ENCODE measurements at places on chromosomes 5 and 9.

DNA sequence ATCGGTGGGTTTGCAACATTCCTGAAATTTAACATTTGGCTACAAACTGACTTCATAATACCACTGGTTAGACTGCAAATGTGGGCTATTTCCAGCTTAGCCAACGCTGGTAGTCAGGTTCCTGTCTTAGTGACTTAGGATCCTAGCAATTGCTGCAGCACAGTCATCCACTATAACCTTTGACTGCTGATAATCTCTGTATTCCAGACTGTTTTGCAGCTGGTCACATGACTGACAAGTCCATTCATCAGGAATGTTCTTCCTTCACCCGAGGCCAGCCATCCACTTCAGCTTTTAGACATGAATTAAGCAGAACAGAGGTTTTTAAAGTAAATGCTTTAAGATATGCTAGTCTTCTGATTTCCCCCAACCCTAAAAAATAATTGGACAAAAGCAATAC lies 425.9 kb upstream of the MPDZ start:
- no peak for DNase-seq

DNA sequence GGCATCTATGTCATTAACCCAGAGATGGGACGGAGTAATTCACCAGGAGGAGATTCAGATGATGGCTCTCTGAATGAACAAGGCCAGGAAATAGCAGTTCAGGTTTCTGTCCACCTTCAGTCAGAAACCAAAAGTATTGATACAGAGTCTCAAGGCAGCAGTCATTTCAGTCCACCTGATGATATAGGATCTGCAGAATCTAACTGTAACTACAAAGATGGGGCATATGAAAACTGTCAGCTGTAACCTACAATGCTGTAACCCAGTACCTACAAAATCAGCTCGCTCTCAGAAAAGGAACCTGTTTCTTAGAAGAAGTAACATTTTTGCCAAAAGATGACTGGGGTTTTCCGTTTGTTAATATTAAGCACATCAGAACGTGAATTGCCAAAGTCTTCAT lies 14.7 kb downstream of the MFAP3 start:
- DNase-seq, result no peak

- DNase-seq, result no peak
These were observed 19.4 kb downstream of the S1PR3 start for GRCh38 chr9:89010526-89011111.

- no peak for DNase-seq
These were observed 290.6 kb upstream of the PANK3 start for GRCh38 chr5:168869615-168870227.

DNA sequence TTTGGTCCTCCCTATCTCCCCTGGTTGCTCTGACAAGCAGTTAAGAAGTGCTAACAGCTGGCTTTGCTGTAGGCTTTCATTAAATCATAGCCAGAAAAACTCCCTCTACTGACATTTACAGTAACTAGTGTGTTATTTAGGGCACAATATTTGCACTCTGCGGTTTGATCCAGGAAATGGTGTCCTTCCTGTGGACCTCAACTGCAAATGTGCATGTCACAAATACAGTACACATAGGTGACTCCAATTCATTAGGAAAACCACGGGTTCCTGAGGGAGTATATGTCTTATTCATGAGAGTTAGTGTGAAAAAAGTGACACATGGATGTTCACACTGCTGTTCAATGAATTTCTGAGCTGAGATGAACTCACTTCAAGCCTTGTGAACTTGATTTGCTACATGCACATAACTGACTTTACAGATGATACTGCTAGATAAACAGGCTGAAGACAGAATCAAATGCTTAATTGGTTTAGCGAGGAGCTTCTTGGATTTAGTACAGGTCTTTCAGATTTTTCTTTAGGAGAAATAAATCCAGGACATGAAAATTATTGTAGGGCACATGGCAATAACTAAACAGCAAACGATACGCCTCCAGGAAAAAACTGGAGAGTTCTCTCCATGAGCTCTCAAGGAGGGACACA lies 281.5 kb downstream of the EFNA5 start:
- DNase-seq, result no peak

- no peak for DNase-seq
These were observed 286.2 kb downstream of the MCTP1 start for GRCh38 chr5:94998670-94999069.

GRCh38 chr9:28179893-28180292 lies 606.6 kb upstream of the C9orf72 start:
- no peak for DNase-seq

GRCh38 chr9:20426019-20426418 lies 196.3 kb downstream of the MLLT3 start:
- no peak for DNase-seq

GRCh38 chr5:108720391-108720790 lies 27.3 kb upstream of the FER start:
- DNase-seq, result no peak

DNA sequence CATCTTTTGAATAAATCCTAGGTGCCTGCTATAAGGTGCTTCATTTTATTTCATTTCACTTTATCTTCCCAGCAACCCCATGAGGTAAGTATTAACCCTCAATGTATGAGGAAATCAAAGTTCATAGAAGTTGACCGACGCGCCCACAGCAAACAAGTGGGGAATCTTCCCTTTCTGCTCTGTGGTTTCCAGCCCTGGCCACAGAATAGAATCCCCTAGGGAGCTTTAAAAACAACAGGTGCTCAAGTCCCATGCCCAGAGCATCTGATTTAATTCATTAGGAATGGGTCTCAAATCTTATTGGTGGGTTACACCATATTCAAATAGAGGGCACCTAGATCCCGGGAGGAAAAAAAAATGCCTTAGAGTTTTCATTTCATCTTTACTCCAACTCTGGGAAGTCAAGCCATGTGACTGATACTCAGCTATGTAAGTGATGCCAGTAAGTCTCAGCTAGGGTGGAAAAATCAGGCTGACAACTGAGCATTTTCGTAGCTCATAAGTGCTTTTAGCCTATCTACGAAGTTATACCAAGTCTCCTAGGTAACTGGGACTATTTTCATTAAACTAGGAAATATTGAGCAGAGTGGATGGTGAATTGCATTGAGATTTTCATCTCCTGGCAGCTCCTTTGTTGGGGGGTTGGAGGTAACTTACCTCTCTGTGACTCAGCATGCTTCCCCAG lies 353.4 kb upstream of the SLC30A5 start:
- DNase-seq, result no peak

DNA sequence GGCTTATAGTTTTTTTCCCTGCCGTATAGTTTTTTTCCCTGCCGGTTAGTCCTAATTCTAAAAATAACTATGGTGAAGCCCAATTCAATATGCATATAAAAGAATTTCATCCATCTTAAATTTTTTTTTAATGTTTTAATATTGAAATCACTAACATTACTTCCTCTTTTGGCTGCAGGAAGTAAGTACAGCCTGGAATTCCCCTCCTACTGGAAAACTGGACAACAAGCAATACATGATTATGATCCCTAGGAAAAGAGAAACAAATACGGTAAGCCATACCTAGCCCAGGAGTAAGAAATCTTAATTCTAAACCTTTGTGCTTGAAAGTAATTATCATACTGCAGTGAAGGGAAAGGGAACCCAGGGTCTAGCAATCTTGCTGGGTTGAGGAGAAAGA lies 119.0 kb downstream of the NR3C1 start:
- DNase-seq, result no peak

Data from stimulated activated CD8-positive, alpha-beta memory T cell treated with anti-CD3 and anti-CD28 coated beads, Interleukin-2, amount 100 ng/mL, for 1 hour (primary cell).